Left renal pelvis (tissue), 4 donors: ENCODE measurements at places on chromosomes 3 and 15.

DNA sequence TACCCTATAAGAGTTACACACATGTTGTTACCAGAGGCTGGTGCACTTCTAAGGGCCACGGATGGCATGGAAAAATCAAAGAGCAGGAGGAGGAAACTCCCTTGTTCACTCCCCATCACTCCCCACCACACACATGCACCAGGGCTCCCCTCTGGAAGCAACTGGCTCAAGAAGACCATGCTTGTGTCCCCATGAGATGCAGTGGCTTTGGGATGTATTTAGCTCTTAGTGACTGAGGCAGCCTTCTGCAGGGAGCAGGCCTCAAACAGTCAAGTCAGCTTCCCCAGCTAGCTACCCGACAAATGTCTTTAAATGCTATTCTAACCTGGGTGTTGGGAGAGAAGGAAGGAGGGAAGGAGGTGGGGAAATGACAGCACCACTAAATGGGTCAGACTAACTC is 32.9 kb upstream of the RAD18 start:
- DNase-seq = no peak

DNA sequence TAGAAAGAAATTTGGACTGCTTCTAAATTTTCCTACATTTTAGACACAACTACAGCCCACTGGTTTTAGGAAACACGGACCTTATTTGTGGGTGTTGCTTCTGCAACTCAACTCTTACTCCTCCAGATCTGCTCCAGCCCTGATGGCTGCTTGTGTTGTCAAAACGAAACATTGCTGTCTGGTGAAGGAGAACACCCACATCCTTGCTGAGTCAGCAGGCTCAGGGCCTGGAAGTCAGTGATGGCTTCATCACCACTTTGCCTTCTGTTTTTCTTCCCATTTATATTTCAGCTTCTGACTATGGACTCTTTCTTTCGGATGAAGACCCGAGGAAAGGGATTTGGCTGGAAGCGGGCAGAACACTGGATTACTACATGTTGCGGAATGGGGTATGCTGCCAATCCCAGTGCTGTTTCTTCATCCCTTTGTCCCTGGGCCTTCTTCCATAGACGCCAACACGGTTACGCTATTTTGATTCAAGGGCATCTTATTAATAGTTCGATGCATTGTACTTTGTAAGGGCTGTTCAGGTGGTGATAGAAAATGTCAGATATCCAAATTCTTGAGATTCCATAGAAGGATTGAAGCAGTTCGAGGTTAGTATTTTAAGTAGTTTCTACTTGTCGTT is 392.6 kb upstream of the TPM1 start:
- DNase-seq = no peak

DNA sequence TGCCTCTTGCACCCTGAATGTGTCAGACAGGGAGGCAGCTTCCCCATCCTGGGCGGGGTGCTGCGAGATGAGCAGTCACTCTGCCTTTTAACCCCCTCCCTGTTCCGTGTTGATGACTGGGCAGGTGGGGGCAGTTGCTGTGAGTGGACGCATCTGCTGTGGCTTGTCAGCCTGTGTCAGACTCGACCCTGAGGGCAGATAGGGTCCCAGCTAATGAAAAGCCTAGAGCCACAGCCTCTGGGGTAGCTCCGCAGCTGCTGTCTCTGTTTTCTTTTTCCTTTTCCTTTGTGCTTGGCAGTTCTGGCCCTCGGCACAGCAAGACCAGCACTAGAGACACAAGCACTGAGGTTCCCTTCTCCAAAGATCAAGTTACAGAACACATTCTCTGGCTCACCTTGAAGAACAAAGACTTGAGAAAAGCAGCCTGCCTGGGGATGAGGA is 43.0 kb upstream of the GLCE start:
- DNase-seq = no peak

DNA sequence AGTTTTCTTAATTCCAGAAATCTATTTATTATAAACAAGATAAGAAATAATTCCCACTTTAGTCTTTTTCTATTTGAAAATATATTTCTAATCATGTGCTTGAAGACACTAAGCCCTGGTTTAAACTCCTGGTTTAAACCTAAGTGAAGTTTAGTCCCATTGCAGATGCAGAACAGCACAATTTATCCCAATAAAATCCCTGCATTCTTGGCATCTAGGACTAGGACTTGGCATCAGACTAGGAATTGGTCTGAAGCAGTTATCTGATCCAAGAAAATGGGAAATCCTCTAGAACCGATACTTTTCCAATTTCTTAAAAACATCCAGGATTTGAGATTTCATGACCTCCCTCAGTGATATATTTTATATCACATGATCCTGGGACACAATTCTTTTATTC is 168.8 kb upstream of the VEPH1 start:
- no peak for DNase-seq

DNA sequence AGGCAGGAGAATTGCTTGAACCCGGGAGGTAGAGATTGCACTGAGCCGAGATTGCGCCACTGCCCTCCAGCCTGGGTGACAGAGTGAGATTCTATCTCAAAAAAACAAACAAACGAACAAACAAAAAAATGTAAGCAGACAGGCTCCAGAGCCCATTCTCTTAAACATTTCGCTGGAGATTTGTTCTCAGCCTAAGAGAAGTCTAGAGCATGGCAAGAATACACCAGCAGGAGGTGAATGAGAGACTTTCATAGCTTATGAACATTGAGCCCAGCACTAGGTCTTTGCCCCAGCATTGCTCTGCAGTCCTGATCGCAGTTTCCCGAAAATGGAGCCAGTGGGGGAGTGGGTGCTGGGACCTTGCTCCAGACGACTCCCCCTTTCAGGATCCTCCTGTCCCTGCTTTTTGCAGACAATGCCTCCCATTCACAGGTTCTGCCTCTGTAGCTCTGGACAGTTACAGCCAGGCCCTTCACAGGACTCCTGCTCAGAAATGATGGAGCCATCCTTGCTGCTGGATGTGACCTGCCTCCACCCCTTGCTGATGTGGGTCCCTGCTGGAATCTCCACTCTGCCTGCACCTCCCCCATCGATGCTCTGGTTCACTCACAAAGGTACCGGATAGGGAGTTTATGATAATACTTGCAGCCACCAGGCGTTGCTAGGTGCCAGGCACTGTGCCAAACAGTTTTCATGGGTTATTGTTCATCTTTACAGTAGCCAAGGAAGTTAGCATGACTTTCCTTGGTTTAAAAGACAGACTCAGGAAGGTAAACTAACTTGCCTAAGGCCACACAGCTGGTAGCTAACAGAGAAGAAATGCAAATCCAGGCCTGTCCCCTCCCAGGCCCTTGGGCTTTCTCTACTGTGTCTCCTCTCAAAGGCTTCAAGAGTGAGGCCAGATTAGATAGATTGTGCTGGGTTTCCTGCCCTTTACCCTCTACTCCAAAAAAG is 329.7 kb upstream of the TLE3 start:
- no peak for DNase-seq

GRCh38 chr3:114551770-114552526 is 258.1 kb downstream of the TIGIT start:
- no peak for DNase-seq

DNA sequence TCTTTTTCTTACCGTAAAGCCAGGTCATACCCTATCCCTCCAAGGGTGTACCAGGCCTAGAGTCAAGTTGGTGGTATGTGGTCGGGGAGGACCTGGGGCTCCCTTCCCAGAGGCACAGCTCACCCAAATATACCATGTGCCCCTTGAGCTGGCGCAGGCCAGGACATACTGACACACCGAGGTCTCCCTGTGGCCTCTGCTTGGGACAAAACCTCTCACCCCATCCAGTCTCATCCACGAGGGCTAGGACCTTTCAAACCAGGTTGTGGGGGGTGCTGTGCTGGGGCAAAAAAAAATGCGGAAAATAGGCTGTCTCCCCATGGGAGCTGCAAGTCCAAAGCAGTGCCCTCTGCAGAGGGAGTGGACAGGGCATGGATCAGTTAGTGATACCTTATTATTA is 22.8 kb downstream of the PTH1R start:
- DNase-seq = no peak

GRCh38 chr3:141539431-141540187 is 52.8 kb downstream of the RASA2 start:
- no peak for DNase-seq

DNA sequence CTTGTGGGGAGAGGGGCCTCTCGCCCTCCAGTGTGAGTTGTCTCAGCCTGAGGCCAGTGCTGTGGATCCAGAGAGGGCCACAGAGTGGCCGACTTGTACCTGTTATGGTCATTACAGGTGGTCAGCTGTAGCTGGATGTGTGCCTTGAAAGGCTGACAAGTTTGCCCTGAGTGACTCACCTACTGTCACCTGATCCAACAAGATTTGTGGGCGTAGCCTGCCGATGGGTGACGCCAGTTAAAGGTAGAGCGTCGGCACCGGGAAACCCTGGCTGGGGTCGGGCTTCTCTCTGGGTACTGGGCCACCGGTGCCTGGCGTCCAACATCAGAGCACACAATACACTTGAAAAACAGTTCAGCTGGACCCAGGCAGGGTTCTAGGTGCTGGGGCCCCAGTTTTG is 2.8 kb upstream of the ISG20 start:
- DNase-seq = no peak

- no peak for DNase-seq
Observed at GRCh38 chr15:60744826-60745460, 266.0 kb upstream of the ICE2 start.

GRCh38 chr15:88191812-88192165 is 64.8 kb downstream of the NTRK3 start:
- DNase-seq = no peak

DNA sequence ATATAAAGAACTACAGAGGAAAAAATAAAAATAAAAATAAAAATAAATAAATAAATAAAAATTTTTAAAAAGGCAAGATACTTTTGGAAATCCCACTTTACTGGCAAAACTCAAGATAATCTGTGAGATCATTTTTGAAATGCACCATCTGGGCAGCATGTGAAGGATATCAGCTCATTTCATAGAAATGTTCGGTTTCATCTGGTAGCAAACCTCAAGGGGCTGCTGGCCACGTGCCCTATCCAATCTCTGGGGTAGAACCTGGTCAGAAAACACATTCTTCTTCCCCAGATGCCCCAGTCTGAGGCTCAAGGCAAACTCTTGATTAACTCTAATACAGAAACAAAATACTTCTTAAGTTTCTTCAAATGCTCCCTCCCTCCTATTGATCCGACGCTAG is 166.0 kb downstream of the FMN1 start:
- DNase-seq = no peak

DNA sequence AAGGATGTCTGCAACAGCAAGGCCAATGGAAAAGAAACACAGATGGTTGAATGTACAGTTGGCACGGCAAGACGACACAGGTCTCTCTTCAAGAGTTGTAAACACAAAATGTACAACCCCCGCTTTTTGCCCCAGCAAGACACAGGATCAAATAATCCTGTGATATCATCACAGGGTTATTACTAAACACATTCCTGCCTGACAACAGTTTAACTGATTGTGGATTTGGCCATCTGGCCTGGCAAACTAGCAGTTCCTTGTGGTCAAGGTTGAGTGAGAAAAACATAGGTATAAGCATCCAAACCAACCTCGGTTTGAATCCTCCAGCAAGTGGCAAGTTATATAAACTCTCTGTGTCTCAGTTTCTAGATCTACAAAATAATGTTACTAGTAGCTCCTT is 23.4 kb downstream of the PARP16 start:
- no peak for DNase-seq

DNA sequence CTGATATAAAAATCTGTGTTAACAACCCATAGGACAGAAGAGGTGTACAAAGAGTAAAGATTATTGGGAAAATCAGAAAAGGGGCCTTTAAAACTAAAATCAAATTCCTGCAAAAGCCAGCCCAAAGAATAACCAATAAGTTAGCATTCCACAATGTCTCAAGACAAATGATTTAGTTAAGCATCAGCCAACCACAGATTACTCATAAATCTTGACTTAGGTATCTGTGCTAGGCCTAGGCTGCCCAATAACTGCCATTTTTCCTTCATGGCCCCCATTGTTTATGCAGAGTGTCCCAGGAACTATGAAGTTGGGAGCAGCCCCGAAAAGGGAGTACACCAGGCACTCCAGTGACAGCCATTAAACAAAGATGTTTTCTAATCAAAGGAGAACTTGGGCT is 7.4 kb downstream of the TRANK1 start:
- no peak for DNase-seq

GRCh38 chr15:48570822-48571221 is 74.7 kb downstream of the FBN1 start:
- no peak for DNase-seq

DNA sequence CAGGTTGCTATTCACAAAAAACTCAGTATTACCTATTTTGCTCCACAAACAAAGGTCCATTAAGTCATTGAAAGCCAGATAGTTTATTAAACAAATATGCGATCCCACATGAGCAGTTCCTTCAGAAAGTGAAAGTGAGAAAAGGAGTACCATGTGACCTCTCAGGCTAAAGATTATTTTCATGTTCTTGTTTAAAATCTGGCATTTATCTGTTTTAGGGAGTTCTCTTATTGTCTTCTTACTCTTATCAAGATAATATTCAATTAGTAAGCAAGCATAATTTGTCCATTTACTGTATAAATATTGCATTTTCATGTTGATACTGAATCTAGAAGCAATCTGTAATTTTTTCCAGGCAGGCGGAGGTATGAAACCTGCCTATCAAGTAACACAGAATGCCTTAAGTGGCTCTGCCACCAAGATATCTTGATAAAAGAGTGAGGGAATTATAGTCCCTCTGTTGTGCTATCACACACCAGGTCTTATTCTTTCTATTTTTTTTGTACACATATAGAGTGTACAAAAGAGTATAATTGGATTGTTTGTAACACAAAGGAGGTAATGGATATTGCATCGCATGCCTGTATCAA is 20.1 kb upstream of the PLSCR5 start:
- DNase-seq = no peak

GRCh38 chr3:146020969-146021368 is 140.0 kb downstream of the PLOD2 start:
- DNase-seq = no peak

GRCh38 chr15:51864408-51865056 is 35.1 kb downstream of the TMOD3 start:
- no peak for DNase-seq

DNA sequence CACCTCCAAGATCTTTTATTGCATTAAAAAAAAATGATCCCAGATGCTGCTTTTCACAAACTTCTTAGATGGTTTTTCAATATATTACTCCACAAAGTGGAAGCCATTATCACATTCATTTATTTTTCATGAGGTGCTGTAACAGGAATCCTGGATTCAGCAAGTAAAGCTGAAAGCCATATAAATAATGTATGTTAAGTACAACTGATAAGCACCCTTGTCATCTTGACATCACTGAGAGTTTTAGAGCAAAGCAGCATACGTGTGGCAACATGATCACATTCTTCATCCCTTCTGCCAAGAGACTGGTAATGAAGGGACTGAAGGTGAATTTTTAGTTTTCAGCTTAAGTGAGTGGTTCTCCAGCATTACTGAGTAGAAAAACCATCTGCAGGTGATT is 44.9 kb upstream of the LRRFIP2 start:
- DNase-seq = no peak
